ENCODE measurements at places on chromosomes 2 and 18.
A peak's percentile ranks its signal among the peaks of the same experiment; 100 is the strongest.

DNA sequence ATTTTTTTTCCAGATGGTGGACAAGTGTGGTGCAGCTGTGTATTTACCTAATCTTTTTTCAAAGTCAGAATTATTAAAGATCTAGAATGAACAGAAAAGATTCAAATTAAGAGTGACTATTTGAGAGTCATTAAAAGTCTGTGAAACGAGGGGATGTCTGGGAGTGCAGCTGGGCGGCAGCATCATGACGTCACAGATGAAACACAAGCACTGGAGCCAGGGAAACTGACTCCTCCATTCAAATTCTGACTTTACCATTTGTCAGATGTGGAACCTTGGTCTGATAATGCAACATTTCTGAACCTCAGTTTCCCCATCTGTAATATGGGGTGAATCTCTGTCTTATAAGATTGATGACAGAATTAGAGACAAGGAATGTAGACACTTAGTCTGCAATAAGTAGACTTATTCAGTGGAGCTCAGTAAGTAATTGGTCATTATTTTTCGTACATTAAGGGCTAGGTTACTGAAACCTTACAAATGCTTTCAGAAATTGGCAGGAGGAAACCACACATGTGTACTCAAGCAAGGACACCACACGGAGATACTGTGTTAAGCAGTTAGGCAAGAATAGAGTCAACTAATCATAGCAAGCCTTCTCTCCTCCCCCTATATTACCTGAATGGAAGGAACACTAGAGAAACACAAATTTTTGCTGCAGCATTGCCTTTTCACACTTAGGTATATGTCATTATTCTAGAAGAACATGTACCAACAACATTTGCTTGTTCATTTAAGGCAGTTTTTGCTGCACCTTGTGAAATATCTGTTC is 27.8 kb upstream of the CXXC1 start:
- DNase-seq = no peak

- DNase-seq = no peak
These were observed 64.7 kb downstream of the CDH7 start for GRCh38 chr18:65815506-65815905.

- peak; percentile 56 for DNase-seq
These were observed 22.1 kb downstream of the ABHD3 start for GRCh38 chr18:21682371-21683051.

GRCh38 chr2:236161531-236161930 is 6.7 kb downstream of the GBX2 start:
- no peak for DNase-seq

DNA sequence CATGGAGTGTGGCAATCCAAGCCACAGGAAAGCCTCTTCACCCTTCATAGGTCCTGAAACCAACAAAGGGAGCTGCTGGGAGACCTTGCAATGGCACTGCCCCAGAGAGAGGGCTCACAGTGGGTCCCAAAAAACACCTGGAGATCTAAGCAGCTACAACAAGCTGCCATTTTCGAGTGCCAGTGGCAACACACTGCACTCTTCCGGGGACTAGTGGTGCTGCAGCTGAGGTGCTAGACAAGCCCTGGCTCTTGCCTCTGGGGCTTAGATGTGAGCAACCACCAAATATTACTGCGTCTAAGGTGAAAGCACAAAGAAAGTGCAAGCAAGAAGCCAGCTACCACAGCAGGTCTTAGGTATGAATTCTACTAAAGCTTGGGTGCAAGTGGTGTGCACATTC is 192.9 kb downstream of the NOL4 start:
- DNase-seq = no peak

GRCh38 chr18:35500113-35500512 is 2.4 kb upstream of the INO80C start:
- DNase-seq = no peak

DNA sequence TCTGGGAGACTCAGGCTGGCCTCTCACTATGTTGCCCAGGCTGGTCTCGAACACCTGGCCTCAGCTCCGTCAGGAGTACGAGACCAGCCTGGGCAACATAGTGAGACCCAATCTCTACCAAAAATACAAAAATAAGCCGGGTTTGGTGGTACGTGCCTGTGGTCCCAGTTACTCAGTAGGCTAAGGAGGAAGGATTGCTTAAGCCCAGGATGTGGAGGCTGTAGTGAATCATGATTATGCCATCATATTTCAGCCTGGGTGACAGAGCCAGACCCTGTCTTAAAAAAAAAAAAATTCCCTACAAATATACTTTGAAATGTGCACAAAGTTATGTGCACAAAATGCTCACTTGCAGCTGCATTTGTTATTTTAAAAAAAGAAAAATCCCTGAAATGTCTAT is 26.3 kb upstream of the AGAP1 start:
- peak; percentile 84 for DNase-seq

DNA sequence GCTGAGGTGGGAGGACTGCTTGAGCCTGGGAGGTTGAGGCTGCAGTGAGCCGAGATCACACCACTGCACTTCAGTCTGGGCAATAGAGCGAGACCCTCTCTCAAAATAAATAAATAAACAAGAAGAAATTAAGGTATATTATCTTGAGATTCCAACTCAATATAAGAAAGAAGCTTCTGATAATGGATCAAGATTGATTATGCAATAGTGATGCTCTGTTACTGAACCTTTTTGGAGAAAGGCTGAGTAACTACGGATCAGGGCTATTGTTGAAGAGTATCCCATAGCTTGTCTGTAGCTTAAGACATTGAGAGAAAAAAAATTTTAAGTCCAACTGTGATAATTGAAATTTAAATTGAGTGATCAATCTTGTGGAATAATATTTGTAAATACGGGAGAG is 17.7 kb downstream of the GULP1 start:
- no peak for DNase-seq

GRCh38 chr2:175935289-175936181 is 66.5 kb downstream of the LNPK start:
- no peak for DNase-seq

DNA sequence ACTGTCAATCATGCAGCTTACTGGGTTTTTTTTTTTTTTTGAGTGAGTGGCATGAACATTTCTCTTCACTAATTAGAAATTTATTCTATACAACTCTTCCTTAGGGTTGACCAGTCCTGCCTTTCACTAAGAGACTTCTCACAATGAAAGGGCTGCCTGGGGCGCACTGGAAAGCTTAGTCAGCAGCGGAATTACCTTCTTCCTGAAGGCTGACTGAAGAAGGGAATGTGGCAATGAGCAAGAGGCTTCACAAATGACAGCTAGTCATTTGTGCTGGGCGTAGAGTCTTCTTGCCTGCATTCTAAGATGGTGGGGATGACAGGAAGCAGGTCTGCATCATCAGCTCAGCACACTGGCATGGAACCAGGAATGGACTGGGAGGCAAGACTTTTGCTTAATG is 15.6 kb upstream of the SCN3A start:
- DNase-seq = peak; percentile 41

DNA sequence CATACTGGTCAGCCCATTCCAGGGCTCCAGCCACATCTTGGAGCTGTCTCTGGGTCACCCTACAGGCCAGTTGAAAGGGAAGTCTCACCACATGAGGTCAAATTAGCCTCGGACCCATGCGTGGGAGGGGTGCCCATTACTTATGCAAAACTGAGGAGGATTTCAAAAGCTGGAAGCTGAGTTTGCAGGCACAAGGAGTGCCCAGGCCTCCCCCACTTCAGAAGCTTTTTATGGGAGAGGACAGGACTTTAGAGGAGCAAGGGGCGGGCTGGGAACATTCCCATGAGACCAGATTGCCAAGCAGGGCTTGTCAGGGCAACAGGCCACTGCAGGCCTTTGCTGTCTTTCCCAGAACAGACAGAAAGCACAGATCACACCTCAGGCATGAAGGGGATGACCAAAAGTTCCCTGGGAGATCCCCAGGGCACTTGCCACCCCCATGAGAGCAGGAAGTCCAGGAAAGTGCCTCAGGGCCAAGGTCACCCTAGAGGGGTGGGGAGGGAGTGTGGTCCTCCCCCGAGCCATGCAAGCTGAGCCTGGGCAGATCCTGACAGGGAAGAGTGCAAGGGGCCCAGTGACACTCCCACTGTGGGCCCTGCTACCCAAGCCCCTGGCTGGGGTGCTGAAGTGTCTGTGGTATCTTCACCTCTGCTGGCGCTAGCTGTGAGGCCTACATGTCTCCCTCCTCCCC is 267.7 kb downstream of the BCL11A start:
- no peak for DNase-seq

GRCh38 chr2:176745543-176746200 is 466.9 kb upstream of the HNRNPA3 start:
- DNase-seq = no peak

DNA sequence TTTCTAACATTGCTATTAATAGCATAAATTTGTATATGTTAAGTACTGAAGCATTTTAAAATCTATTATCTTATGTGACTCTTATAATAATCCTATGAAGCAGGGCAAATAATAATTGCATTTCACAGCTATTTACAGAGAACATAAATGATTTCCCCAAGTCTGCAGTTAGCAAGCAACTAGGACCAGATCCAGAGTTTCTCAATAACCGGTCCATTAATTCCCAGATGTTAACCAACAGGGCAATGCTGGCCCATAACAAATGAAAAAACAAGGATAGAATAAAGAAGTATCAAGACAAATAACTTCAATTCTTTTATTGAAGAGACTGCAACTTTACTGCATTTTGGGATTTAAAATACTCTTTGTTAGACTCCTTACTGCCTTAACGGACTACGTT is 91.7 kb upstream of the SPTBN1 start:
- no peak for DNase-seq

- peak; percentile 34 for DNase-seq
These were observed 545.0 kb upstream of the PIK3C3 start for GRCh38 chr18:41410006-41410405.

- DNase-seq = no peak
These were observed 109.3 kb upstream of the ZNF516 start for GRCh38 chr18:76604108-76604934.

GRCh38 chr2:236947896-236948295 is 137.8 kb upstream of the COPS8 start:
- no peak for DNase-seq

- no peak for DNase-seq
These were observed 3.9 kb downstream of the HEATR5B start for GRCh38 chr2:37080266-37080665.

DNA sequence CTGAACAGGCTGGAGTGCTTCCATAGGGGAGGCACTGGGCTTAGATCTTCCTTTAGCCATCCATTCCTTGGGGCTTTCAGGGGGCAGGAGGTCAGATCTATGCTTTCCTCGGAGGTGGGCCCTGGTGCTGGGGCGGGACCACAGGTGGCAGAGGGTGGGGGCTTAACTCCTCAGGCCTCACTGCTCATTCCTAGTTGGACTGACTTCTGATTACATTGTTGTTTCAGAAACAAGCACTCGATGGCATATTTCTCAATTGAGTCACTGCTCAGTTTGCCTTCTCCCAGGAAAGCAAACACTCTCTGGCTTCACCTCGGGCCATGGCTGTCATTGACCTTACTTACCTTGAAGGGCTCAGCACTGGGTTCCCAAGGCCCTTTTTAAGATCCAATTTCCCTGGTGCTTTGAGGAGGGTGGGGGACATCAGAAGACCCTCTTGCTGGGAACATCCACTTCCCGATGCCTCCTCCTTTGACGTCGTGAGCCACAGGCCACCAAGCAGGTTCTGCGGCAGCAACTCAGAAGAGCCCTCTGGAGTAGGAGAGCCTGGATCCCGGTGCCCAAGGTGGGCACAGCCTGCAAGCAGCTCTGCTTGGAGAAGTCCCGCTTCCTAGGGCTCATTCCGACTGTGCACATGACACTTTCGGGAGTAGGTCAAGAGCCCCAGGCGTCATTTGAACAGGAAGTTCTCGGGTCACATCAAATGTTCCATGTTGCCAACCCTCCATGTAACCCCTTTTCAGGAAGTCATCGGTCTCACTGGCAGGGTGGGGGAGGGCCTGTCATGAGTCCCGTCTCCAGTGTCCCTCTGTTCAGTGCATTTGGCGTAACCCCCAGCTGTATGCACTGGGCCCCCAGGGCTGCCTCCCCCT is 40.6 kb downstream of the SDC1 start:
- DNase-seq = peak; percentile 90

GRCh38 chr18:57931038-57931437 is 113.0 kb upstream of the NEDD4L start:
- DNase-seq = no peak

- DNase-seq = peak; percentile 31
These were observed 54.6 kb downstream of the ZFP36L2 start for GRCh38 chr2:43171789-43172188.

DNA sequence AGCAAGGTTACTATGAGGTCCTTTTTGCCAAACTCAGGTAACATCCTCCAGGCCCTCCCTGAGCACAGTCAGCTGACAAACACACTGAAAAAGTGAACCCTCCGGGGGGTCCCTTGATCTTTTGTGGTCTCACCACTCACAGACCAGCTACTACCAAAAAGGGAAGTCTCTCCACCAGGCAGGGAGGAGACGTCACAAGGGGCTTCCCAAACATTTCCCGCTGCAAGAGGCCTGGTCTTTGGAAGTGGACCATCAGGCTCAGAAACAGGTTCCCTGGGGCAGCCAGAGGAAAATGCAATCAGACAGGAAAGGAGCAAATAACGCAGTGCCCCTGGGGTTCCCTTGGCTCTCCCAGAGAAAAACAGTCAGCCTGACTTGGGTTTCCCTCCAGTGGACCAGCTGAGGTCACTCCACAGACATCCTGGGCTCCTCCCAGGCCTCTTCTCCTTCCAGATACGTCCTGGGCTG is 38.7 kb upstream of the POMC start:
- DNase-seq = no peak

DNA sequence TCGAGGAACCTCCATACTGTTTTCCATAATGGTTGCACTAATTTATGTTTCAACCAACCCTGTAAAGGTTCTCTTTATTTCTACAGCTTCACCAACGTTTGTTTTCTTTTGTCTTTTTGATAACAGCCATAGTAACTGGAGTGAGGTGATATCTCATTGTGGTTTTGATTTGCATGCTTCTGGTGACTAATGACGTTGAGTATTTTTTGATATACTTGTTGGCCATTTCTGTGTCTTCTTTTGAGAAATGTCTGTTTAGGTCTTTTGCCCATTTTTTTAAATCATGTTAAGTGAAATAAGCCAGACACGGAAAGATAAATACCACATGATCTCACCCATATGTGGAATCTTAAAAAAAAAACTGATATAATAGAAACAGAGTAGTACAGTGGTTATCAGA is 74.8 kb upstream of the SMIM21 start:
- no peak for DNase-seq

- peak; percentile 80 for DNase-seq
These were observed 71.4 kb downstream of the TRIB2 start for GRCh38 chr2:12787891-12788801.

GRCh38 chr2:185274718-185275484 is 463.7 kb upstream of the FSIP2 start:
- DNase-seq = no peak

DNA sequence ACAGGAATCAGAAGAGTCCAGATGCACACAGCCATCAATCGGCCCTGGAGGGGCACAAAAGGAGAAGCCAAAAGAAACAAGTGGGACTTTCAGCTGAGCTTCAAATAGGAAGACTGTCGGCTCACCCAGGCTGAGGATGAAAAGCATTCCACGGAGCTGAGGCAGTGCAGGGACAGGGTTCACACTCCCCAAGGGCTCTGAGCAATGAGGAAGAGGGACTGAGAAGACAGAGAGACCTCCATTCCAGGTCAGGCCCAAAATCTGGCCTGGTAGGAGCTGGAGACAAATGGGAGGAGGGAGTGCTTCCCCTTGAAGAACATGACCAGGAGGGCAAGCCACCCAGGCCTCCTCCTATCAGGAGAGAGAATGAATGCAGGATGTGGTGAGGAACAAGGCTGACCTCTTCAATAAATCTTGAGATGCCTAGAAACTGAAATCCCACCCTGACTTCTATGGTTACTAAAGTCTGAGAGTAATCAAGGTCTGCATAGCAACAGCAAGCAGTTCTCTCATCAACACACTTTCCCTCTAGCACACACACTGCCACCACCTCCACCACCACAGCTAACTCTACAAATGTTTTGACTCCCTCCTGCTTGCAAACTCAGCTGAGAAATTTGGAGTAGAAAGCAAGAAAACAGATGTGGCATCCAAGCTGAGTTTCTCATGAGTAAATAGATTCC is 434.4 kb downstream of the TNS1 start:
- DNase-seq = no peak
